Pancreas (tissue), 10 donors: ENCODE measurements at places on chromosomes 11 and 22. TPM values are rescaled to one million over a fixed set of nuclear protein-coding genes. Genes with fewer than 3 reads are reported as not detected.
A peak's percentile ranks its signal among the peaks of the same experiment; 100 is the strongest.

SPTBN2 gene
- 39.6 TPM for total RNA-seq

DNA sequence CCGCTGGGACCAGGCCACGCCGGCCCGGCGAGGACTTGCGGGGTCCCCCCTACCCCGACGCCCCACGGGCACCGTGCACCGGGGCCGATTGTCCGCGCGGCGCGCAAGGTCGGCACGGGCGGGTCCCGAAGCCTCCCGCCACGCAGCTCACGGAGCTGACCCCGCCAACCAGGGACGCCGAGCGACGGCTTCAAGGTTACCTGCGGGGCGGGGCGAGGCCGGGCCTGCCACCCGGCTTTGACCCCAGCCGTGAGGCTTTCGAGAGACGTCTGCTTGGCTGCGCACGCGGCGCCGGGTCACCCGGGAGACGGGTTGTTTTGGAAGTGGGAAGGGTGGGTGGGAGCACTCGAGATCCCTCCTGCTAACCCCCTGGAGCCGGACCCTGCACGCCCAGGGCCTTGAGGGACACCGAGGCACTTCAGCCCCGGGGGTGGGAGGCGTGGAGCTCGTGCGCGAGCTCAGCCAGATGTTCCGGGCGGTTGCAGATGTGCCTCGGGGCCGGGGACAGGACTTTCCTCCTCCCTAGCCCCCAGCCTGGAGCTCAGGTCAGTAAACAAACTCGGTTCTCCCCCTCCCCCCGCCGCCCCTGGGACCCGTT lies 3.2 kb upstream of the WNT11 start:
- H3K4me1 ChIP-seq = no peaks in the 10 kb centered on the region
- no peaks in the 10 kb centered on the region for H3K36me3 ChIP-seq
- no peaks in the 10 kb centered on the region for H3K27me3 ChIP-seq
- peak overlapping the region; percentile 74 for H3K27ac ChIP-seq
- H3K4me3 ChIP-seq = peak overlapping the region; percentile 45
- peak; percentile 93 for DNase-seq

DNA sequence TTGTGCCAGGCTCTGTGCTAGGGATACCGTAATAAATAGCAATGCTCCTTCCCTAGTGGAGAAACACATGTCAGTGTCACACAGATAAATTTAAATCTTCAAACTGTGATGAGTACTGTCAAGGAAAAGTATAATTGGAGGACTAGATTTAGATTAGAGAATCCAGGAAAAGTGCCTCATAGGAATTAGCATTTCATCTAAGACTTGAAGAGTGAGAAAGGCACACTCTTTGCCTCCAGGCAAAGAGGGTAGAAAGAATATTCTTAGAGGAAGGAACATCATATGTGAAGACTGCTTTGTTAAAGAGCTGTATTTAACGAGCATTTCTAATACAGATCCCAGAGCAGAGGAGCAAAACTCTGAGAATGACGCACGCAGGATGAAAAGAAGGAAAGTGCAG lies 30.9 kb downstream of the ART5 start:
- no peak overlapping the region for H3K27ac ChIP-seq
- no peaks in the 10 kb centered on the region for H3K36me3 ChIP-seq
- no peak overlapping the region for H3K4me3 ChIP-seq
- DNase-seq = no peak
- no peaks in the 10 kb centered on the region for H3K4me1 ChIP-seq

GAB4 gene
- not detected for total RNA-seq

DNA sequence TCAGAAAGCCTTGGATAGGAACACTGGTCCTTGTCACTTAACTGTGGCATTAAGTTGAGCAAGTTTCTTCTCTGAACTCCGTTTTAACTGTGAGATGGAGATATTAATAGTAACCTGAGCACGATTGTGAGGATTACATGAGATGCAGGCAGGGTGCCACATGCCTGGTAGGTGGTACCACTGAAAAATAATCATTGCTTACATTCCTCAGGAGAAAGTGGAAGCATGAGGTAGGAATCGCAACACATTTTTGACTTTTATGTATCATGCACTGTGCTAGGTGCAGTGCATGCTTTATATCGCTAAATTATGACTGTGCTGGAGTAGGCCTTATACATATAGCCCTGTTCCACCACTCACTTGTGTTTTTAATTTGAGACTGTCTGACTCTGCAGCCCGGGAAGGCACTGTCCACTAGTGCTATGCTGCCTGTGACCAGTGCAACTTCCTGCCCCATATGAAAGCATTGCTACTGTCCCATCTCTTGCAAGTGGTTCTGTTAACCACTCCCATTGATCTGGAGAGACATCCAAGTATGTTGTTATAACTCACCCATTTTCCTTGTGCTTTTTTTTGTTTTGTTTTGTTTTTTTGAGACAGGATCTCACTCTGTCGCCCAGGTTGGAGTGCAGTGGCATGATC lies 1.0 kb downstream of the UQCR10 start:
- H3K4me3 ChIP-seq = peak overlapping the region; percentile 78
- no peaks in the 10 kb centered on the region for H3K27me3 ChIP-seq
- H3K27ac ChIP-seq = no peak overlapping the region
- DNase-seq = no peak
- no peaks in the 10 kb centered on the region for H3K36me3 ChIP-seq

F2 gene
- not detected for total RNA-seq

EFEMP2 gene
- 21.8 TPM for total RNA-seq

DNA sequence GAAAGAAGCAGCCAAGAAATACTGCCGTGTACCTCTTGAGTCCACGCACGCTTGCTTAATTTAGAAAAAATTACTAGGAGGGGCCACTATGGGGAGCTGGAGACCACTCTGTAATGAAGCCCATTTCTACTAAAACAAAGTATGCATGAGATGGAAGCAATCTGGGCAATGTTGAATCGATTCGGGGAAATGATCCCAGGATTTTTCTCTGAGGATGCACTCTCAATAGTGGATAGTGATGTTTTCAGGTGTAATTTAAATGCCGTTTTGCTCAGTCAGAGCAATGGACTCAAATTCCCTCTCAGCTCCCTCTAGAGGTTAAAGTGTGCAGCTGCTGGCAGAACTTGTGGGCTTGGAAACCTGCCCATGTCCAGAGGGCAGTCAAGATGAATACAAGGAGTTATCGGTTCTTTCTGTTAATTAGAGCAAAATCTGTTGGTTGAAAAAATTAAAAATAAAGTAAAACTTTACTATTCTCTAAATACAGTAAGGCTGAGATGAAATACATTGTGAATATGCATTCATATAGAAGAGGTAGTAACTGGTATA lies 64.1 kb downstream of the ME3 start:
- peak; percentile 81 for DNase-seq
- H3K36me3 ChIP-seq = no peaks in the 10 kb centered on the region
- H3K4me1 ChIP-seq = peaks cover 8% of the 10 kb centered on the region
- no peaks in the 10 kb centered on the region for H3K27me3 ChIP-seq

- no peak overlapping the region for H3K4me3 ChIP-seq
- no peaks in the 10 kb centered on the region for H3K4me1 ChIP-seq
- H3K27me3 ChIP-seq = no peaks in the 10 kb centered on the region
These were observed 27.3 kb downstream of the CSTPP1 start for GRCh38 chr11:46963844-46964243.

- peak; percentile 48 for DNase-seq
- no peak overlapping the region for H3K4me3 ChIP-seq
- H3K4me1 ChIP-seq = peaks cover 16% of the 10 kb centered on the region
- no peaks in the 10 kb centered on the region for H3K36me3 ChIP-seq
- no peaks in the 10 kb centered on the region for H3K27me3 ChIP-seq
These were observed 4.0 kb downstream of the STIM1 start for GRCh38 chr11:3859373-3859881.

PRODH gene
- total RNA-seq = 0.35 TPM

GRCh38 chr22:42844756-42845155 lies 12.3 kb downstream of the ARFGAP3 start:
- no peak overlapping the region for H3K4me3 ChIP-seq
- H3K27ac ChIP-seq = no peak overlapping the region
- DNase-seq = no peak
- H3K36me3 ChIP-seq = peaks cover 26% of the 10 kb centered on the region
- H3K27me3 ChIP-seq = no peaks in the 10 kb centered on the region
